Stimulated activated CD4-positive, alpha-beta T cell treated with anti-CD3 and anti-CD28 coated beads, Interleukin-1b, Interleukin-23, amount 100 ng/mL, for 1 hour (primary cell): ENCODE measurements at places on chromosomes 4 and X.

DNA sequence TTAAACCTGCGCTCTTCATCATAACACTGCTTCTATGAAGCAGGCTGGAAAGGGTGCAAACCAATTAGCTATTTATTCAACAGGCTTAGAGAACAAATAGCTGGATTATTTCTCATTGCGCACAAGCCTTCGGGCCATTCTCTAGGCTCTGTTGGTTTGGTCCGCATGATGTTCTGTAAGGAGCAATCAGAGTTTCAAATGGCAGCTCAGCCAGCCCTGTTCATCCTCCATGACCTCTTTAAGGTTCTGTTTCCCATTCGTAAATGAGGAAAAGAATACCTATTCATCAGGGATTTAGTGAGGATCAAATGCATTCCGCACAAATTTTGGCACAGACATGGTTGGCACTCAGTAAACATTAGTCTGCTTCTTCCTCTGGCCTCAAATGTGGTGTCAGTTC lies 15.5 kb upstream of the GPM6A start:
- DNase-seq = no peak

DNA sequence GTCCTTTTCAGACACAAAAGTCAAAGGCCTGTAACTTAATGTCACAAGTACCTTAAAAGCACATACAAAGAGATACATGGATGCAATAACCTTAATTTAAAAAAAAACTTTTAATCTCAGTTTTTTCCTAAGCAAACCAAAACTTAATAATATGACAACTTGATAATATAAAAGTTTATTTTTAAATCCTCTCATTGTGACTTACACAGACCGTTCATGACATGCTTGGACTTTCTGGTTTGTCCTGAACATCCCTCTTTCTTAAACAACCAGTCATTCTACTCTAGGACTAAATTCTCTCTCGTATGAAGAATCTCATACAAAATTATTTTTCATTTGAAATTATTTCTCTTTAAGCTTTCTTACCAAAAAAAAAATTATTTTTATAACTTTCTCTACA lies 43.1 kb upstream of the CYP2U1 start:
- DNase-seq = no peak

- no peak for DNase-seq
Measured at GRCh38 chr4:123869286-123870215, 473.0 kb downstream of the SPRY1 start.

- no peak for DNase-seq
Measured at GRCh38 chr4:30939684-30940083, 219.5 kb downstream of the PCDH7 start.

DNA sequence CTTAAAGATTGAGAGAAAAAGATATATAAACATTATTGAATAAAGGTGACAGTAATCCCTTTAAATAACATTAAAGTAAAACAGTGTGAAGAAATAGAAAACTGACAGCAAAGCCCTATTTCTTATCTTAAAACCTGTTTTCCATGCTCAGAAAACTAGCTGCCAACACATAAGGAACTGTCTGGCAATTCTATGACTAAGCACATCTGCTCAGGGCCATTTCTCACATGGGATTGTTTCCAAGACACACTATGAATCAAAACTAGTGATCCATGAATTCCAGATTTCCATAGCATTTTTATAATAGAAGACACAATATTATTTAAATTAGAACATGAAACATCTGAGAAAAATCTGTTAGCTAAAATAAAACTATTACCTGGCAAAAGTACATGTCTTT lies 113.4 kb downstream of the SCLT1 start:
- no peak for DNase-seq

GRCh38 chr4:4658052-4658451 lies 116.2 kb upstream of the STX18 start:
- DNase-seq = no peak

DNA sequence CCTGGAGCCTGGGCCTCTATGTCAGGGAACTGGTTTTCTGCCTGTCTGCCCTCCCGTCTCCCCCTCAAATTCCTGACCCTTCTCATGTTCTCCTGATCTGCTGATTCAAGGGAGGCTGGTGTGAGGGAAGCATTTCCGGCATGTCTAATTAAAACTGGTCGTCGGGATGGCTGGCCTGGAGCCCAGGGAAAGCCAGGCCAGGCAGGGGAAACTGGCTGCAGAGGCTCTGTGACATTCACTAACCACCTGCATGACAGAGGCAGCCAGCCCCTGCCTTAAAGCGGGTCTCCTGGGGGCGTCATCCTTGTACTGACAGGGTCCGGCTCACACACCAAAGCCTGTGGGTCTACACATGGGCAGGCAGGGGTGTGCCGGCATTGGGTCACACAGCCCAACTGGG lies 35.2 kb downstream of the ABLIM2 start:
- DNase-seq = no peak

- no peak for DNase-seq
Measured at GRCh38 chr4:112001041-112001440, 144.2 kb upstream of the FAM241A start.

GRCh38 chr4:18859468-18859867 lies 837.9 kb upstream of the LCORL start:
- no peak for DNase-seq

DNA sequence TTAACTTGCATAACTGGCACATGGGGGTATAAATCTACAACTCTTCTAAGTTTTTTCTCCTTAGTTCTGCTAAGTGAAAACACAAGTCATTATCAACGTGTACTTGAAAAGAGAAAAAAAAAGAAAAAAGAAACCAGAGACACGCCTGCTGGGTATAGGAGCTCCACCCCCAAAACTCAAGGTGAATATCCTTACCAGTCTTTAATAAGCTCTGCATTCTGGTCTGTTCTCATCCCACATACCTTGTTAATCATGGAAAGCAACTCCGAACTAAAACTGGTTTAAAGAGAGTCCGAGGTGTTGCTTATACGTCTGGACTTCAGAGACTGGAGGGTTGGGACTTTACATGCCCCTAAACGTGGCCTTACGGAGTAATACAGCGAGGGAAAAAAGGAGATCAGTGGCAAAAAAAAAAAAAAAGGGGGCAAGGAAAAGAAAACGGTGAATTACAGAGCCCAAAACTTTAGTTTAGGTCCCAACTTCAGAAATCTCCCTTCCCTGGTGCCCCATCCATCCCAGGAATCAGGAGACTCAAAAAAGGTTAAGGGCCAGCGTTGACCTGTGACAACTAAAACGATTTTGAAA lies 1.0 kb downstream of the PGRMC2 start:
- no peak for DNase-seq
